Stimulated activated naive CD4-positive, alpha-beta T cell treated with Interleukin-2 at 50 U/mL for 16 hours (primary cell): ENCODE measurements at places on chromosomes 3 and 15.

DNA sequence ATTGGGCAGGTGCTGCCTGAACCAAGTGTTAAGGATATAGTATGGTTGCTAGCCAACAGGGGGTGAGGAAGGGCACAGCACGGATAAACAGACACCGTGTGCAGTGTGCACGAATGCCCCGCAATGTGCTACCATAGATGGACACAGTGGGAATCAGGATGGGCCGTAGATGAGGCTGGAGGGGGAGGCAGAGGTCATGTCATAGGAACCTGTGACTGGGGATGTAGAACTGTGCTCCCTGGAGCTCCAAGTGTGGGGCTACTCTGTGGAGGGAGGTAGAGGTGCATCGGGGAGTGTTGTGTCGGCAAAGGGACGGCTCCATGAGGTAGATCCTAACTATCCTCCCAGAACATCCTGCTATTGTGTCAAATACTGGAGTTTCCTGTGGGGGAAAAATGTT, 102.5 kb downstream of the TNIK start:
- no peak for DNase-seq

DNA sequence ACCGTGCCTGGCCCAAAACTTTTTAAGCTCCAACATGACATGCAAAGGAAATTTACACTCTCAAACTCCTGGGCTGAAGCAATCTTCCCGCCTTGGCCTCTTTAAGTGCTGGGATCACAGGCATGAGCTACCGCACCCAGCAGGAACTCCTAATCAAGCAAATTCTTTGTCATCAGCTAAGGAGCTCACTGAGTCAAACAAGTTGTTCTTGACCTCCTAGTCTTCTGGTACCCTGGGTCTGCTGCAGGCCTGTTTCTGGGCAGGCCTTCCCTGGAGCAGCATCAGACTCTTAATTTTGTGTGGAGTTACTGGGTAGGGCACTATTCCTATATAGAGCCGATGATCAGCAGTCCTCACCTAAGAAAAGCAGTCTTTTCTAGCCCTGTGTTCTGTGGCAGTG, 68.4 kb upstream of the FLNB start:
- no peak for DNase-seq

DNA sequence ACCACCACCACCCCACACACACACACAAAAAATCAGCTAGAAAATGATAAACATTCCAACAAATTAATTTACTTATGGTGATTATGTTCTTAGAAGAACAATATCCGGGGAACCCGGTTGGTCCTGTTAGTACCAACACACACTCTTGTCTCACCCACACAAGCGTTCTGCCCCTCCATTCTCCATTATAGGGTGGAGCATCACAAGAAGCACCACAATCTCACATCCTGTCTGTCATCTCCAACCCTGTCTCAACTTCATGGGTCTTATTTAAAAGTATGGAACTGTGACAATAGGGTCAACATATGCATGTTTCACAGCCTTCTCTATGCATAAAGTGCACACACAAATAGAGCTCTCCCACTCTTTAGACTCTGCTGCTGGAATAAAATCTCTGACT, 5.6 kb downstream of the GSK3B start:
- no peak for DNase-seq

DNA sequence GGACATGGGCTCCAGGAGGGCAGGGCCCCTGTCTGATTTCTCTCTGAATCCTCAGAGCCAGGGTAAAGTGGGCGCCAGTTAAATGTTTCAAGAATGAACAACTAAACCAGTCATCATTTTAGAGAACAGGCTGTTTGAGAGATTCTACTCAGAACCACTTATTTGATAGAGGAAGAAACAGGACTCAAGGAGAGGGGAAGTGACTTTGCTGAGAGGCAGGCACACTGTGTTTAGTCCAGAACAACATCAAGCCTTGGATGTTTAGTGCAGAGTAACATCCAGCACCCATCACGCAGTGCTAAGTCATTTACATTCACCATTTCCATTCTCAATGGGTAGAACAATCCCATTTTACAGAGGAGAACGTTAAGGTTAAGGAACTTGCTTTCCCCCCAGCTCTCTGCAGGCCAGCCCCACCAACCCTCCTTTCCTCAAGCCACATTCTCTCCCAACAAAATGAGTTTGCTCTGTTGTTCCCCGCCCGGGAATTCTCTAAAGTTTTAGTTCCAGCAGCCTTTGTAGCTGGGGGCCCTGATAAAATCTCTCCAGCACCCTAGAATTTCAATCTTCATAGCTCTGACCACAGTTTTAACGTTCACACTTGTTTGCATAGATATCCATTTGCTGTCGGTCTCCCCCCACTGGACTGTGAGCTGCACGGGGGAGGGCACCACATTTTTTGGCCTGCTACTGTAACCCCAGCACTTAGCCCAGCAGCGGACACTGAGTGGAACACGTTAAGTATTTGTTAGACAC, 962 bp downstream of the NMNAT3 start:
- DNase-seq: no peak

DNA sequence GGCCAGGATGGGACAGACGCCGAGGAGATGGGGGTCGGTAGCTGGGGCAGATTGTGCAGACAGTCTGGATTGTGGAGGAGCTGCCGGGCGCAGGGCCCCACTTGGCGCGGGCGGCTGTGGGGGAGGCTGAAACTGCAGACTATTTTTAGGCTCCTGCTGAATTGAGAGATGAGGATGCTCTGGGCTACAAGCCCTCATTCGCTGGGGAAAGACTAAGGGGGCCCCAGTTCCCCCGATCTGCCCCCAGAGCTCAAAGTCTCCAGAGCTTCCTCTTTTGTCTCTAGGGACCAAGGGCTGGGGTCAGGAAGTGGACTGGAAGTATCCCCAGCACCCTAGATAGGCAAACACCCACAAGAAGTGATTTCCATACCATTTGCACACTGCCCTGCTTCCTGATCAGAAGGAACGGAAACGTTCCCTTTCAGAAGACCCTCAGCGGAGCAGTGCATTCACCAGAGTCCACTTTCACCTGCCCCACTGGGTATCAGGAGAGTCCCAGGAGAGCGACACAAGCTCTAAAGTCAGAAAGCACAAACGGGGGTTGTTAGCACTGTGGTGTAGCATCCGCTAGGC, 29.7 kb downstream of the SEMA7A start:
- DNase-seq: no peak

GRCh38 chr15:72140088-72140487, 21.9 kb downstream of the SENP8 start:
- DNase-seq: no peak

DNA sequence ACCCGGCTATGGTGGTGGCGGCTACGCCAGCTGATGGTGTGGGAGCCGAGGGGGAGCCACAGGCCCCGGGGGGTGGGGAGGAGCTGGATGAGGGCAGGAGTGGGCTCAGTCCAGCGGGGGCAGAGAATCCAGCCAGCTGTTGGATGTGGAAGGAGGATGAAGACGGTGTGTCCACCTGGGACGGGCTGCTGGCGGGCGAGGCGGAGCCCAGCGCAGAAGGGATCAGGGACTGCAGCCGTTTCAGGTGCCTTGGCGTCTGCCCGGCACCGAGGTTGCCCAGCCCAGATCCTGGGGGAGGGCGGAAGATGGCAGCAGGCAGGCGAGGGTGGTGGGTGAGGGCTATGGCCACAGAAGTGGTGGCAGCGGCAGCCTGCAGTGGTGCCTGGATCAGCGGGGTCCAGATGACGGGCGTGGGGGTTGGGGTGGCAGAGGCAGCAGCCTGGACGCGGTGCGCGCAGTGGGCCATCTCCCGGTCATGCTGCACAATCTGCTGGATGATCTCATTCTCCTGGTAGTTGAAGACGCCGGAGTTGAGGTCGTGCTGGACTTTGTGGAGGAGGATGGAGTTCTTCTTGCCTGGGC, 45.3 kb downstream of the HCN4 start:
- no peak for DNase-seq
